ENCODE measurements at places on chromosomes 6 and 20.

DNA sequence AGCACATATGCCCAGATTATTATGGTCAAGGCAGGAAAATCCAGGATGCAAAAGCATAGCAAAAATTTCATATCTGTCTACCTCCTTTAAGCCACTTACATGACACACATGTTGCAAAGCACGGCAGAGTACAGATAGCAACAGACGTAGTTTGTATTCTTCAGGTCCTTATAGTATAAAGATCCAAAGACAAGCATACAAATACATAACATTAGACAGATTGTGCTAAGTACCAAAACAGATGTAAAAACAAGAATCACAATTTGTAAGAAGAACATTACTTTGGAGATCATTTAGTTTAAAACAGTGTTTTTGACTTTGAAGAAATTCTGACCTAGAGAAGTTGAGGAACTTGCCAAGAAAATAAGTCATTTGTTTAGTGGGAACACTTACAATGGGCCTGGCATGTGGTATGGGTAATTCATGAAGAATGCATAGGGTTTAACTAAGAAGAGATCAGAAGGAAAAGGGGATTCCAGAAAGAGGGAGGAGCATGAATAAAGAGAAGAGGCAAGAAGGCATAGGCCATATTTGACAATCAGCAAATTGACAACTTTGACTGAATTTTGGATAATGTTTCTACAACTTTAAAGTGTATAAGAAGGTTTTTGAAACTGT, 30.6 kb upstream of the LMBRD1 start:
- DNase-seq: no peak

GRCh38 chr6:45881705-45882467, 133.8 kb downstream of the CLIC5 start:
- DNase-seq: no peak

DNA sequence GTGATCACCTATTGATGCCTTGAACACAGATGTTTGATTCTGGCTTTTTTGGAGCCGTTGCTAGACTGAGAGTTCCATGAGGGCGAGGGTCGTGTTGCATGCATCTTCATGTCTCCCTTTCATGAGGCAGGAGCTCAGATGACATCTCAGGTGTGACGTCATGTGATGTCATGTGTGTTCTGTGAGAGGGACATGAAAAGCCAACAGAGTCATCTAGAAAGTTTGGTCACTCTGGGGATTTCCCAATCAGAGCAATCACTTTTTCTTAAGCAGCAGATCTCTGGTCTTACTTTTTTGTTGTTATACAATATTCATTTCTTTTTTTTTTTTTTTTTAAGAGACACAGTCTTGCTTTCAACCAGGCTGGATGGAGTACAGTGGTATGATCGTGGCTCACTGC, 411.8 kb downstream of the PREX1 start:
- no peak for DNase-seq

- DNase-seq: no peak
Measured at GRCh38 chr6:169016758-169017157, 236.9 kb downstream of the THBS2 start.

DNA sequence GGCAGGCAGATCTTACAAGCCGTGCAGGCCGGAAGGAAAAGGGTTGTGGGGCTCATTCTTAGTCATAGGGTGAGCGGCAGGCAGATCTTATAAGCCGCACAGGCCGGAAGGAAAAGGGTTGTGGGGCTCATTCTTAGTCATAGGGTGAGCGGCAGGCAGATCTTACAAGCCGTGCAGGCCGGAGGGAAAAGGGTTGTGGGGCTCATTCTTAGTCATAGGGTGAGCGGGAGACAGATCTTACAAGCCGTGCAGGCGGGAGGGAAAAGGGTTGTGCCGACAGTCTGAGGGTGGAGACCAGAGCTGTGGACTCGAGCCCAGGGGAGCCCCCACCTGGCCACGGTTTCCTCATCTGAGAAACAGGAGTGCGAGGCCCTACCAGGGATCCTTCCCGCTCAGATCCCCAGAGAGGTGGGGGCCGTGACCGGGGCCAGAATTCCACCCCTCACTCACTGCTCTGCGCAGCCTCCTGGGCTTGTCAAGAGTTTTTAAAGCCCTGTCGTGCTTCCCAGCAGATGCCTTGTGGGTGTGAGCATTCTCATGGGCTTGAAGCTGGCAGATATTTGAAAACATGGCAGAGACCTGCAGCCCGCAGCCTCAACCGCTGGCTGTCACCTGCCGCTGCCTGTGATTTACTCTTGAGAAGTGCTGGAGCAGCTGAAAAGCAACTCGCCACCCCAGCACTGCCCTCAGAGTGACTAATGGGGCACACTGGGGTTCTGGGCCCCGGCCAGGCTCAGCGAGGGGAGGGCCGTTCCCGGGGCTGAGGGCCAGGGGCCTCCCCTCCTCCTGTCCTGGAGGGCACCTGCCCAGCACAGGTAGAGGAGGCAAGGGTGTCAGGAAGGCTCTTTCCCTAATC, 31.9 kb downstream of the NTSR1 start:
- DNase-seq: peak; percentile 97

DNA sequence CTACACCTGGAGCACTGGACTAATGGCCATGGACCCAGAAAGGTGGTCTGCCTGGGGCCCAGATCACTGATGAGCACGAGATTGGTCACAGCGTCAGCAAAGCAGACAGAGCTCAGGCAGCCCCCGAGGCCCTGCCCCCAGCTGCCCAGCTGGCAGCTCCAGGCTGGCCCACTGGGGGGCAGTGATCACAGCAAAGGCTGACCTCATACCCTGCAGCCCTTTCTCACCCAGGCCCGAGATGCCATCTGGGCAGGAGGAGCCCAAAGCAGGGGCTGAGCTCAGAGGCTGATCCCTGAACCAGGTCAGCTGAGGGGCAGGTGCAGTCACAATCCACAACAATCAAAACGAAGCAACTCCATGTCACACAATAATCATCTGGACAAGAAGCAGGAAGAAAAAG, 4.1 kb downstream of the MAP1LC3A start:
- DNase-seq: no peak

GRCh38 chr6:110178626-110179405, 654 bp downstream of the WASF1 start:
- peak; percentile 42 for DNase-seq

DNA sequence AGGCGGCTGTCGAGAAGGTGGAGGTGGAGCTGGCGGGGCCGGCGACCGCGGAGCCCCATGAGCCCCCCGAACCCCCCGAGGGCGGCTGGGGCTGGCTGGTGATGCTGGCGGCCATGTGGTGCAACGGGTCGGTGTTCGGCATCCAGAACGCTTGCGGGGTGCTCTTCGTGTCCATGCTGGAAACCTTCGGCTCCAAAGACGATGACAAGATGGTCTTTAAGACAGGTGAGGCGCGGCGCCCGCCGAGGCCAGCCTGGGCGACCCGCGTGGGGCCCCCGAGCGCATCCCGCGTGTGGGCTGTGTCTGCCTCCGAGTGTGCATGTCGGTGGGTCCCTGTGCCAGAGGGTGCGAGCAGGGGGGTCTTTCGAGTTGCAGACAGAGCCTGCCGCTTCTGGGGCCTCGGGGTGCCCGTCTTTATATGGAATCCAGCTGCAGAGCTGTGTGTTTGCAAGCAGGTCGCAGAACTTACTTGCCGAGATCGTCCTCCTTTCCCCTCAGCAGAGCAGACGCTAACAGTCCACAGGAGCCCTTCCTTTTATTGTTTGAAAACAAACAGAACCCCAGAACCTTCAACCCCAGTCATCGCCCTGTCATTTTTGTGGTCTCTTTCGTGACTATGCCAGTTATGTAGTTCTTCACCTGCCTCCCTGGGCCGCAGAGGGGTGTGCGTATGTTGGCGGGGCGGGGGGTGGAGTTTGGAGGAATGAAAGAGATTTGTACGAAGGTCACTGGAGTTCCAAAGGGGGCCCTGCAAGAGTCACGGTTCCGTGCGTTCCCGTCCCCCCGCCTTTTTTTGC, 766 bp downstream of the SLC16A10 start:
- peak; percentile 10 for DNase-seq
